ENCODE measurements at places on chromosomes 1 and 21.

- peak; percentile 51 for DNase-seq
These were observed 242.2 kb downstream of the PTPRC start for GRCh38 chr1:198880818-198881597.

GRCh38 chr1:34018285-34018684 lies 146.7 kb downstream of the CSMD2 start:
- no peak for DNase-seq

- DNase-seq: no peak
These were observed 36.4 kb upstream of the MAP10 start for GRCh38 chr1:232768793-232769192.

GRCh38 chr1:151312826-151313225 lies 14.4 kb downstream of the PI4KB start:
- DNase-seq: no peak

DNA sequence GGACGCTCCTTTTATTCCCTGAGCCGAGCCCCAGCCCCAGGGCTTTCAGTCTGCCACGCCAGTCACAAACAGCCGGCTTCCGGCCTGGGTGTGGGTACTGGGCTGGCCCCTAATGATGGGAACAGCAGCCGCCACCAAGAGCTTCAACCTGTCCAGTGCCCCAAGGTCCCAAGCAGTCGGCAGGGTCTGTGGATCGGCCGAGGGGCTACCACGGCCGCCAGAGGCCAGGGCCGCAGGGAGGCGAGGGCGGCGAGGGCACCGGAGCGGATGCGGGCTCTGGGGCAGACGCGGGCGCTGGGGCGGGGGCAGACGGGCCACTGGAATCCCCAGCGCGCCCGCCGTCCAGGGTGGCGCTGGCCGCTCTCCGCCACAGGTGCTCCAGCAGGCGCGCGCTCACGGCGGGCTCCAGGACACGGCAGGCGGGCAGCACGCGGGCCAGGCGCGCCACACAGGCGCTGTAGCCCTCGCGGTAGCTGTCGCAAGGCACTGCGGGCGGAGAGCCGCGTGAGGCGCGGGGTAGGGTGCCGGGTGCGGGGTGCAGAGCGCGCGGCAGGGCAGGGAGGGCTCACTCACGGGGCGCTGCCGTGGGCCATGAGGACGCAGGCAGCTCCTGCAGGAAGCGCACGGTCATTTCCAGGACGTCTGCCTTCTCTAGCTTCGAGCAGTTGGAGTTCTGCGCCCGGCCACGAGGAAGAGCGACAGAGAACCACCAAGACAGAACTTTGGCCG lies 887 bp downstream of the HES2 start:
- no peak for DNase-seq

DNA sequence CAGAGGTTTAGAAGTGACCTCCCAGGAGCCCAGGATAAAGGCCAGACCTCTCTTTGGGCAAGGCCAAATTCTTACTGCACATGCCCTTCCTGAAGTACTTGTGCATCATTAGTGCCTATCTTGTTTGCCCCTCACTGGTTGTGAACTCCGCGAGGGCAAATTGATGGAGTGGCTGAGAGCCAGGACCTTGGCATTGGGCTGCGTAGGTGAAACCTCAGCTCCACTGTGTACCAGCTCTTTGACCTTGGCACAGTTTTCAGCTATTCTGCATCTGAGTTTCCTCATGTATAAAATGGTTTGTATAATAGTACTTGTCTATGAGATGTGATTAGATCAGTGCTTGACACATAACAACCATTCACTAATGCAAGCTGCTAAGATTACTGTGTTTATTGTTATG lies 11.5 kb downstream of the OTUD3 start:
- DNase-seq: no peak

DNA sequence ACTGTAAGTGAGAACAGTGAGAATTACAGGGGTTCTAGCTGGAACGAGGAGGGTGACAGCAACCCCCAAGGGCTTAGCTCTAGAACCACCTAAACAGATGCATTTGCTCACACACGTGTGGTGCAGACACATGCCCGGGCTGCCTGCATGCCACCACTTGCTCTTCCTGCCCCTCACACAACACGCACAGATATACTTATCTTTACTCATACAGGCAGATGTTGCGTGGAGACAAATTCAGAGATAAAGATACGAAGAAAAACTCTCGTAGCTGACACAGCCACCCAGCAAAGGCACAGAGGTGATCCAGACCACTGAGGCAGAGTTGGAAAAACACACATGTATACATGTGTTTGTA lies 13.5 kb downstream of the VANGL1 start:
- no peak for DNase-seq

- DNase-seq: no peak
These were observed 1377.7 kb upstream of the ADGRL4 start for GRCh38 chr1:80384083-80384830.

DNA sequence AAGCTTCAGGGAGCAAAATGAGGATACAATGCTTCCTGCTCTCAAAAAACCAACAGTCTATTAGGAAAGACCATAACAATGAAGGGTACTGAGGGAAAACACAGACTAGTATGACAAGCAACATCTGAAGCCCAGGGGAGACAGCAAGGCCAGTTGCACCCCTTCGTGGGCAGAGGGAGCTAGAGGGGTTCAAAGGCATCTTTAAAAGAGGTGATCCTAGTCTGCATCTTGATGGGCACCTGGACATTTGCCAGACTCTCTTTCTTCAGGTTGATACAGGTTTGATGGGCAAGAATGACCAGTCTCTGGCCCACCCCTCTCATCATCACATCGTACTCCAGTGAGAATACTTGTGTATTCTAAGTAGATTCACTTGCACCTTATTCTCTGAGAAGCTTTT lies 177.7 kb downstream of the VAV3 start:
- no peak for DNase-seq
